ENCODE measurements at places on chromosomes 13 and 19.

DNA sequence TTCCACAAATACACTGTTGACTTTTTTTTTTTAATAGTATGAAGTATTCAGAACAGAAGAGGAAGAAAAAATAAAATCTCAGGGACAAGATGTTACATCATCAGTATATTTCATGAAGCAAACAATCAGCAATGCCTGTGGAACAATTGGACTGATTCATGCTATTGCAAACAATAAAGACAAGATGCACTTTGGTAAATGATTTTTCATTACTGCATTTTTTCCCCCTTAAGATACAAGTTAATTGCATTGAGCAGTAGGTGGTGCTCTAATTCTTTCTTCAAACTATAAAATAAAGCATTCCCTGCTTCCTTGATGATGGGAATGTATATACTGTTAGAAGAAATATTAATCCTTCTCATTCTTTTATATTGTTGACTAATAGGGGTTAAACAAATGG is 17.1 kb downstream of the UCHL3 start:
- DNase-seq = no peak

DNA sequence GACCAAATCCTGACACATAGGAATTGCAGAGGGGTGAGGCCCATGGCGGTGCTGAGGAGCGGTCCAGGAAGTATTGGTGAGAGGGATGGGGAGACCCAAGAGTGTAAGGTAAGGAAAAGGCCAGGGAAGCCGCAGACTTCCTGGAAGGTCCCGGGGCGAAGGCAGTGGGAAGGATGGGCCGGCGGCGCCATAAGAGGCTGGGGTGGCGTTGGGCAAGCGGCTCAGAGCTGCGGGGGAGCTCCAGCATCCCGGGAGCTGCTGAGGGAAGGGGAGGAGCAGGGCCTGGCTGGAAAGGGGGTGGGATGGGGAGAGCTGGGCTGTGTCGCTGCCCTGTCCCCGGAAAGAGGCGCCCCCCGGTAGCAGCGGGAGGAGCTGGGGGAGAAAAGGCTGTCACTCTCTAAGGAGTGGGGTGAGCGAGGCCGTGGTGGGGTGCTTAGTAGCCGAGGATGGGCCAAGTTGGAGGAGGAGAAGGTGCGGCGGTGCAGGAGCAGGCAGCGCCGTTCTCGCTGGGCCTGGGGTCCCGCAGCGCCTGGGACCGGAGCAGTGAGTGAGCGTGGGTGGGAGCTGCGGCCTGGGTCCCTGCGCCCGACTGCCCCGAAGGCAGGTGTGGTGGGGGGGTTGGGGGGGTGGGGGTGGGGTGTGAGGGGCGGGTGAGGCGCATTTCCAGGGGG is 30.7 kb downstream of the C1QTNF9 start:
- no peak for DNase-seq

DNA sequence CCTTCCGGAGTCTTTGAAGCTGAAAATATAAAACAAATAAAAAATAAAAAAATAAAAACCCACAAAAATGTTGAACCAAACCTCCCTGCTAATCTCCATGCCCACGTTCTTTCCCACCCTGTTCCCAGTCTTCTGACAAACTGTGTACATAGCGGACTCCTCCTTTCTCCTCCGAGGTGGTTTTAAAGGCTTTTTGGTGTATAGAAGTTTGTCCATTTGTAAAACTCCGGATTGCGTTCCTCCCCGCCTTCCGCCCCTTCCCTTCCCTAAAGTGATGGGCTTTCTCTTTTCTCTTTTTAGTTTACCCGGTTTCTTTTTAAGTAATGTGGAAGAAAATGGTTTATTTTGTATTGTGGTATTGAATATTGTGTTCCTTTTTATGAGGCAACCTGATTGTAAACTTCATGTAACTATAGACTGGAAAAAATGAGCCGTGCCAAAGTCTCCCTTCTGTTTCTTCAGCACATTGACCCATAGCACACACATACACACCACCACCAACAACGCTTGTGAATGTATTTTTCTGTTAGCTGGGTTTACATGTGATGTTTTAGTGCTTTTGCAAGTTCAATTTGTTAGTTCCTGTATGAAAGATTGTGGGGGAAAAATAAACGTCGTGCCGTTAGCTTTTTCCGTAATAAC is 4.4 kb downstream of the ZIC2 start:
- no peak for DNase-seq

- DNase-seq = no peak
These were observed 35.6 kb upstream of the ZNF507 start for GRCh38 chr19:32309711-32310390.

GRCh38 chr13:31094331-31095015 is 67.2 kb downstream of the HSPH1 start:
- no peak for DNase-seq

Measured in gastrocnemius medialis (tissue), 4 donors.